ENCODE measurements at places on chromosomes 4 and X.

DNA sequence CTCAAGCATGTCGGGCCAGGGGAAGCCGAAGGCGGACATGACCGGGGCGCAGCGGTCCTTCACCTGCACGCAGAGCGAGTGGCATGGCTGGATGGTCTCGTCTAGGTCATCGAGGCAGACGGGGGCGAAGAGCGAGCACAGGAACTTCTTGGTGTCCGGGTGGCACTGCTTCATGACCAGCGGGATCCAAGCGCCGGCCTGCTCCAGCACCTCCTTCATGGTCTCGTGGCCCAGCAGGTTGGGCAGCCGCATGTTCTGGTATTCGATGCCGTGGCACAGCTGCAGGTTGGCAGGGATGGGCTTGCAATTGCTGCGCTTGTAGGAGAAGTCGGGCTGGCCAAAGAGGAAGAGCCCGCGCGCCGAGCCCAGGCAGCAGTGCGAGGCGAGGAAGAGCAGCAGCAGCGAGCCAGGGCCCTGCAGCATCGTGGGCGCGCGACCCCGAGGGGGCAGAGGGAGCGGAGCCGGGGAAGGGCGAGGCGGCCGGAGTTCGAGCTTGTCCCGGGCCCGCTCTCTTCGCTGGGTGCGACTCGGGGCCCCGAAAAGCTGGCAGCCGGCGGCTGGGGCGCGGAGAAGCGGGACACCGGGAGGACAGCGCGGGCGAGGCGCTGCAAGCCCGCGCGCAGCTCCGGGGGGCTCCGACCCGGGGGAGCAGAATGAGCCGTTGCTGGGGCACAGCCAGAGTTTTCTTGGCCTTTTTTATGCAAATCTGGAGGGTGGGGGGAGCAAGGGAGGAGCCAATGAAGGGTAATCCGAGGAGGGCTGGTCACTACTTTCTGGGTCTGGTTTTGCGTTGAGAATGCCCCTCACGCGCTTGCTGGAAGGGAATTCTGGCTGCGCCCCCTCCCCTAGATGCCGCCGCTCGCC is at the start of gene SFRP2:
TSS of gene SFRP2 (minus strand) at position 671 of the 864 bp plus-strand sequence. CDS start at position 423, 248 bp downstream.
- DNase-seq: peak; percentile 20

- no peak for DNase-seq
Measured at GRCh38 chr4:105504744-105505143, 30.9 kb upstream of the PPA2 start.

DNA sequence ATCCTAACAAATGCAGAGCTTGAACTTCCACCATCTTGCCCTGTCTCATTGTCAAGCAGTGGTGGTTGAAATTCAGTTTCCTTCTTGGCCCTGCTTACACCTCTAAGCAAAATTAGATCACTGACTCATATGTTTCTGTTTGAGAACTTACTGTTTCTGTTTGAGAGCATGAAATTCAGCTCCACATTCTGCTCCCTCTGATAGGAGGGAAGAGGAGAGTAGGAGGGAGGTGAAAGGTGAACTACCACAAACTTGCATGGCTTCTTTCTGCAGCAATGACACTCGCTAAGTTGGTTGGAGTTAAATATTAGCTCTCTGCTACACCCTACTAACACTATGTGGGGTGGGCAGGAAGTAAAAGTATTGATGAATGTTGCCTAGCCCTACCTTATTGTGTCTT is 117.8 kb upstream of the EDA2R start:
- no peak for DNase-seq

GRCh38 chrX:37684426-37684825 is 1.2 kb upstream of the XK start:
- DNase-seq: no peak

- DNase-seq: no peak
Measured at GRCh38 chr4:54651050-54651449, 6.7 kb upstream of the KIT start.

DNA sequence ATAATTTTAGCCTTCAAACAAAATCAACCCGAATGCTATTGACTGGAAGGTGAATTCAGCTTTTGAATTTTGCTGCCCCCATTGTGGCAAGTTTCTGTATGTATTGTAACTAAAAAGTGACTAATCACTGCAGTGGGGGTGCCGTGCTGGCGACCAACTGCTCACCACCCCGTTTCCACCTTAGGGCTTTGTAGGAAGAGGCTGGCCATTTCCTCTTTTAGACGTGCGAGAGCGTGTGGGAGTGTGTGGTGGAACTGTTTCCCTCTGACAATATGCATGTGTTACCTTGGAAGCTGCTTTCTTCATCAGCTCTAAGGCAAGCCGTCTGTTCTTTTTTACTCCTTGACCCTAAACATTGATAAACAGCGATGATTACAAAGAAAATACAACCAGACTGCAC is 78.8 kb downstream of the SEL1L3 start:
- DNase-seq: no peak

Measured in naive thymus-derived CD8-positive, alpha-beta T cell (primary cell).